Brain (organoid and tissue), 16 donors: ENCODE measurements at places on chromosomes 4 and X.

- peak; percentile 14 for DNase-seq
Measured at GRCh38 chr4:80058740-80059139, 14.3 kb downstream of the ANTXR2 start.

DNA sequence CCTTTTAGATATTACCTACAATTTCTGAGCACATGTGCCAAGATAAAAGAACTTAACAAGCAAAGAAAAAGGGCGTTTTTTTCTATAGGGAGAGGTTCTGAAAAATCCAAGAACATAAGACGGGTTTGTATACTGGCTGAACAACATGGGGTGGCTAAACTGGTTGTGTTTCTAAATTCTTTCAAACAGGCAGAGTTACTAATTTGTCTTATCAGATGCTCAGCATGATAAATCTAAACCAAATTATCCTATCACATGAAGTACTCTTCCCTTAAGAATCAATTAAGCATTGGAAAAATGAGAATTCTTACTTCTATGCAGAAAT is 45.4 kb upstream of the PGM2 start:
- DNase-seq, result no peak

- no peak for DNase-seq
Measured at GRCh38 chrX:19840899-19841648, 46.3 kb downstream of the SH3KBP1 start.

GRCh38 chrX:150936556-150936955 is 38.1 kb upstream of the CD99L2 start:
- DNase-seq, result no peak

GRCh38 chrX:40996886-40997530 is 88.2 kb upstream of the USP9X start:
- DNase-seq, result peak; percentile 84

GRCh38 chr4:151717909-151718628 is 42.7 kb downstream of the GATB start:
- DNase-seq, result peak; percentile 72

DNA sequence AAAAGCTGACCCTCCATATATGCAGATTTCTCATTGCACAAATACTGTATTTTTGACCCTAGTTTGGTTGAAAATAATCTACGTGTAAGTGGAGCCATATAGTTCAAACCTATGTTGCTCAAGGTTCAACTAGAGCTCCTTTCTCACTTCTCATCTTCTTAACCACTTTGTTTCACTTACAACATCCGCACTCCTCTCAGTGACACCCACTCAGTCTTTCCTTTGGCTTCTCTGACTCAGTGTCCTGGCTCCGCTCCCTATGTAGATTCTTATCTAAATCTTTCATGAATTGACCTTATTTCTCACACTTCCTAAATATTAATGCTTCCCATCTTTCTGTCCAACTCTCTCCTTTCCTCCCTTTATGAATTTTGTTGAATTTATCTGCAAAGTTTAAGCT is 32.9 kb upstream of the DKK2 start:
- DNase-seq, result no peak

- peak; percentile 69 for DNase-seq
Measured at GRCh38 chr4:189124149-189124758, 816.4 kb upstream of the FRG1 start.

DNA sequence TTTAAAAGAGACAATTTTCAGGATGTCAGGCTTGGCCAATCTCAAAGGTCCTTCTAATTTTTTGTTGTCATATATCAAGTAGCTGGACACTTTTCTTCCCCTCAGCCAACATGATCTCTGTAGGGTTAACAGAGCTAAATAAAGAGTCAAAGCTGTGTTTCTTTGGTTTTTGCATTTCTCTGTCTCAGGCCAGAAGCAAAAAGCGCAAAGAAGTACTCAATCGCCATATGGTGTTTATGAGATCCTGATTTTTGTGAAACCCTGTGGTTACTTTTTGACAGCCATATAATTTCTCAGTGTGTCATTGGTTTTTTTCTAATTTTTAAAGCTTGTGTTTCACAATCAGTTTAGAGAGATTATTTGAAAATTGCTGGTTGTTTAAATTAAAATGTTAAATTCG is 111.9 kb downstream of the MAPK10 start:
- DNase-seq, result no peak

DNA sequence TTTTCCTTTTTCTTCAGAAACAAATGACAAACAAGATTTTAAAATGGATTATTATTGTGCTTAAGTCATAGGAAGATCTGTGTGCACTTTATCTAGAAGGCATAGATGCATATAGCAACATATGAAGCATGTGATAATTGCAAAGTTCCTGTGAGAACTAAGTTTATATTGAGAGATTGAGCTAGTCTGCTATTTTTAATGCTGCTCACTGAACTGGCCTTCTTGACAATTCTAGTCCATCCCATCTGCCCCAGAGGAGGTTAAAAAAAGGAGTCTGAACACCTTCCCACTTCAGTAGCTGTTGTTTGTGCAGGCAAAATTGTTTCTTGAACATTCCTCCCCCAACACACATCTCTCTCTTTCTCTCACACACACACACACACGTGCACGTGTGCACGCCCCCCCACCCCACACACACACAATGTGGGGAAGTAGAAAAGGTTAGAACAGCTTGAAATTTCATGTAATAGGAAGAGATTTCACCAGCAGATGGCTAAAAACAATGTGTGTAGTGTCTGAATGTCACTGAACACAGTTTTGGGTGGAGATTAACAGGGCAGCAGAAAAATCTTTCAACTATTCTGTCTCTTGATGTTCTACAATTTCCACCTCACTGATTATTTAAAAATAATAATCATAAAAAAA is 108.0 kb downstream of the GPM6A start:
- peak; percentile 56 for DNase-seq

DNA sequence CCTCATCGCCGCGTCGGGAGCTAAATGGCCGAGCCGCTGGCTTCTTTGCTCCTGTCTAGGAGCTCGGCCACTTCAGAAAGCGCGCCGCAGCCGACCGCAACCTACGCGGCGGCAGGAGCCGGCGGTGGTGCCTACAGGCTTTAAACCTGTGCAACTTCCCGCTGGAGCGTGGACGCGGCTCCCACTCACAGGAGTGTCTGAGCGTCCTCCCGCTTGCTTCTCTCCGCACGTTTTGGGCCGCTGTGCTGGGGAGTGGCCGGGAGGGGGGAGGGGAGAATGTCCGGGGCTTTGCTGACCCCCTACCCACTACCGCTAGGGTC is 1.0 kb downstream of the NHSL2 start:
- DNase-seq, result no peak

GRCh38 chr4:76740866-76741662 is 156.9 kb downstream of the SOWAHB start:
- DNase-seq, result no peak

DNA sequence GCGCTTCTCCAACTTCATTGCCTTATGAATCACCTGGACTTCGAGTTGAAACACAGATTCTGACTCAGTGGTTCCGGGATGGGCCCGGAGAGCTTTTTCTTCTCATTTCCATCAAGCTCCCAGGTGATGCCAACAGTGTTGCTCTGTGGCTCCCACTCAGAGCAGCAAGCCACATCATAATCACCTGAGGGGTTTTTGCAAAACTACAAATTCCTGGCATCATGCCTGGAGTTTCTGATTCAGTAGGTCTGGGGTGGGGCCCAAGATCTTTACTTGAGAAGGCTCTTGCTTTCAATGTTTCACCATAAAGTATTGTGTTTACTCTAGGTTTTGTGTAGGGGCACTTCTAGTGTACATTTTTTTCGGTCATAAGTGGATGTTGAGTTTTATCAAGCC is 7.0 kb downstream of the MTM1 start:
- DNase-seq, result no peak

DNA sequence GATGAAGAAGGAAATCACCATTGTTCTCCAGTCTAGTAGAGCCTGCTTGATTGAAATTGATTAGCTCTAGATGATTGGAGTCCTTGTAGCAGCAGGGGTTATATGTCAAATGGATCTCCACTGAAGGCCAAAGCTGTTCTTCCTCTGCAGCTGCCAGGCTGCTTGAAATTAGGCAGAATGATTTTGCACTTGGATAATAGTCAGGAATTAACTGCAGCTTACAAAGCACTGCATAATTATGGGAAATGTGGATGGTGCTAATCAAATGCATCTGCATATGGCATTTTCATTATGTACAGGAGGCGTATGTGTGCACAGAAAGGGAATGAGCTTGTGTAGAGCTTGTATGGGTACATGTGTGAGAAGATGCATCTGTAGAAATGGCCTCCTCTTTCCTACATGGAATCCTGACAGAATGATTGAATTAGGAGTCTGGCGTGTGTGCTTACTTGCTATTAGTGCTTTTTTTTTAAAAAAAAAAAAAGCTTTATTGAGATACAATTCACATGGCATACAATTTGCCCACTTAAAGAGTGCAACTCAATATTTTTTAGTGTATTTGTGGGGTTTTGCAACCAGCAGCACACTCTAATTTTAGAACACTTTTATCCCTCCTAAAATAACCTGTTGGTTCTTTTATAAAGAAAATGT is 65.9 kb downstream of the TMEM131L start:
- peak; percentile 64 for DNase-seq

- DNase-seq, result peak; percentile 61
Measured at GRCh38 chrX:70445951-70446350, 1.3 kb downstream of the DLG3 start.

DNA sequence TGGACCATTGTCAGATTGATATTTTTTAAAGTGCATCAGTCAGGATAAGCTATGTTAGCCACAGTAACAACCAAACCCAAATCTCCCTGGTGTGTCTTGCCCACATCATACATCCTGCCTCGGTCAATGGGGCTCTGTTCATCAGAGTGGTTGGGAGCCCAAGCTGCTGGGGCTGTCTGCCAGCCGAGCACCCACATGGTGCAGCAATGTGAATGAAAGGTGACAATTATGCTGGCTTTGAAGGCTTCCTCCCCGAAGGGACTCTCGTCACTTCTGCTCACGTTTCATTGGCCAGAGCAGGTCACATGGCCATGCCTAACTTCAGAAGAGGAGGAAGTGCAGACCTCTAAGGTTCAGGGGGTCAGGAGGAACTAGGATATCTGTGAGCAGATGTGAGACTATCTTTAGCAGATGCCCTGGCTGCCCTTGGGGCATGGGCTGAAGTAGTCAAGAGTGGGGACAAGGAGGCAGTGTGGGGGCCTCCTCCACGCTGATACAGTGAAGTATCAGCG is 1.3 kb upstream of the JAKMIP1 start:
- peak; percentile 25 for DNase-seq

DNA sequence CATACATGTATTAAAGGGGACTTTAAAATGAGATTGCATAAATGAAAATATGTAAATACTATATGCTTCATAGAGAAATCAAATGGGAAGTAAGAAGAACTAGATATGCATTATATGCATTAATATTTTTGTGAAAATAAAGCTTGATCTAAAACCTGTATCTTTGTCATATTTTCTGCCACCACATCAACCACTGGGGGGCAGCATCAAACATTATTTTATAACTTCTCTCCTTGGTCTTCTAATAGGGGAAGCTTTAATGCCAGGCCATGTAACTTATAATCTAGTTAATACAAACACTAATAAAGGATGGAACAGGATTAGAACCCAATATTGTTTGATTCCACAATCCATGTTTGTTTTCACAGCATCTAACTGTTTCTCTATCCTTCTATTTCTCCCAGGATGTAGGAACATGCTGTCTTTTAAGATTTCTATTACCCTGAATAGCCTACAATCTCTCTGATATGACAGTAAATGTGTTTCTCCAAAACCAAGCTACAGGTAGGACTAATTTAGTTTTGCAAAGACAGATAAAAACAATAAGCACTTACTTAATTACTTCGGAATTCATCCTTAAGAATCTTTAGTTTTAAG is 10.0 kb downstream of the QRFPR start:
- DNase-seq, result peak; percentile 83

DNA sequence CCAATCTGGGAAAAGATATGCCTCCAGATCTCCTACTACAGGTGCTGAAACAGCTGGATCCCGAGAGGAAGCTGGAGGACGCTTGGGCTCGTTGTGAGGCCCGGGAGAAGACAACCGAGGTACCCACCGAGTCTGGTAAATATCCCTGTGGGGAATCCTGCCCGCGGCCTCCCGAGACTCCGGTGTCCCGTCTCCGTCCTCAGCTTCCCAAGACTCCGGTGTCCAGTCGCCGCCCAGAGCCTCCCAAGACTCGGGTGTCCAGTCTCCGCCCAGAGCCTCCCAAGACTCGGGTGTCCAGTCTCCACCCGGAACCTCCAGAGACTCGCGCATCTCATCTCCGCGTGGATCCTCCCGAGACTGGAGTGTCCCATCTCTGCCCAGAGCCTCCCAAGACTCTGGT is 639 bp downstream of the FAM47B start:
- no peak for DNase-seq
